ENCODE measurements at places on chromosomes 3 and 15. TPM values are rescaled to one million over a fixed set of nuclear protein-coding genes. Genes with fewer than 3 reads are reported as not detected.

DNA sequence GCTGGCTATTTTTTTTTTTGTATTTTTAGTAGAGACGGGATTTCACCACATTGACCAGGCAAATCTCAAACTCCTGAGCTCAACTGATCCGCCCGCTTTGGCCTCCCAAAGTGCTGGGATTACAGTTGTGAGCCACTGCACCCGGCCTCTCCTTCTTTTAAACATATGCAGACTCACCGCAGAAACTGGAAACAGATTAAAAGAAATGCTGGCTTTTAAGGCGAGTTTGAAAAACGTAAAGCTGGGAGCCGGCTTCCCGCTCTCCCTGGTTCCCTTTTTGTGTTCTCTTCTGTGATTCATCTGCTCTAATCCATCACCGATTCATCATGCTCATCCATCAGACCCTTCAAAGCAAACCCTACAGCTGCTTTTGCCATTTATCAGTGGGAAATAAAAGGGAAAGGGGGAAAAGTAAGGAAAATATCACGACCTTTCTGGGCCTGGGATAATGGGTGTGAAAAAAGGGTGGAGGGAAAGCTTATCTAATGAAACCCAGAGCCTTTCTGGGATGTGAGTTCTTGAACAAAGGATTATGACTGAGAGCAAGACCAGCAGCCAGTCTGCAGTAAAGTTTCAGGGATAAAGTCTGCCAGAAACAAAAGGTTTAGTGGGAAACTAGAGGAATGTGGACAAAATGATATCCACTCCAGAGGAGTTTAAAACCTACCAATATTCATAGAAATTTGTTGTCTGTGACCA, 92.3 kb upstream of the LRIG1 start:
- DNase-seq = peak; percentile 49

DNA sequence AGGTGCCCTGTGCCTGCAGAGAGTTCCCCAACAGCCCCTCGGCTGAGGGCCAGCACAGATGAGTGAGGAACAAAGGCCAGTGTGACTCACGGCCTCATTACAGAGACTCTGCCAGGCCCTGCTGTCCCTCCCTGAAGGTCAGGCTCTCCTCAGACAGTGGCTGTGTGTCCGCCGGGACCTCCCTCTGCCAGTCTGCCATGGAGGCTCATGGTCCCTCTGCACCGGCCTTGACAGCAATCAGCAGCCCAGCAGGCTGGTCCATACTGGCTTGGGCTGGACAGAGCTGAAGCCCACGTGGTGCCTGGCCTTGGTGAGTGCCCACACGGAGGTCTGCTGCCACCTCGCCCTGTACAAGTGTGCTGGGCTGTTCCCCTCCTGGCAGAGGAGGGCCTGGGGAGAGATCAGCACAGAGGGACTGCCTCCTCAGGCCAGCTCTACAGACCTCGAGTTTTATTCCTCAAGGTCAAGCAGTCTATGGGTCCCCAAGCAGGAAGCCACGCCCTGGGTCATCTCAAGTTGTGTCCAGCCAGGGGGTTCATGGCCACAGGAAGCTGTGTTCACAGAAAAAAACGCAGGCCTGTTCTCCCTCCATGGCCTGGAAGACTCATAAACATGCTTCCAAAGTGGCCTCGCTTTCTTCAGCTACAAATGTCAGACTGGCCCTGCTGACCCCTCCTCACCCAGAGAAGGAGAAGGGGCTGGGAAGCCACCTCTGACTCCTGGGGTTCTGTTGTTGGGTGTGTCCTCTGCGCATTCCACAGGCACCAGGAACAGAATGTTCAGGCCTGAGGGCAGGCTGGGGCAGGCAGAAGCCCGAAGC, 27.0 kb downstream of the SLC41A3 start:
- peak; percentile 47 for DNase-seq

The CYP8B1 gene
- polyA plus RNA-seq = not detected

GRCh38 chr3:15330031-15330596, 2.3 kb downstream of the SH3BP5 start:
- peak; percentile 56 for DNase-seq

DNA sequence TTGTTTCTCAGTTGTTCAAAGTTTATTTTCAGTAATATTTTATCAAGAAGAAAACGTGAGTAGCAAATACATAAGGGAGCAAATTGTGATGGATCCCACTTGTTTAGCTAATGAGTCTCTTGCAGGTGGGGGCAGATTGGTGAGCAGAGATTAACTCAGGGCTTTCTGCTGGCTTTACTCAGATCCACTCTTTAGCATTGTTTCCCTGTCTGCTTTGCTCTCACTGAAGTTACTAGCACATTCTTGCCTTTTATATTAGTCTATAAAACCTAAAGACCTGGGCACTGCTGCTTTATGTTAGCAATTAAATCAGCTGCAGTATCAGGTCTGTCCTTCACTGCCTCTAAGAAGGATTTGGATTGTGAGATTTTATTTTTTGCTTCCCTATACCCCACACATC, 71.5 kb downstream of the STAC start:
- DNase-seq = no peak

The RLBP1 gene
- polyA plus RNA-seq = not detected

The SCN11A gene
- 0.01 TPM for polyA plus RNA-seq

The GOLGA6A gene
- polyA plus RNA-seq = not detected

- no peak for DNase-seq
Measured at GRCh38 chr3:81041331-81041730, 720.1 kb downstream of the GBE1 start.

GRCh38 chr15:52207191-52207590, 16.0 kb upstream of the GNB5 start:
- no peak for DNase-seq

GRCh38 chr3:53880396-53881345, 1.3 kb downstream of the ACTR8 start:
- DNase-seq = peak; percentile 57

The RBMS3 gene
- polyA plus RNA-seq = 18.7 TPM

DNA sequence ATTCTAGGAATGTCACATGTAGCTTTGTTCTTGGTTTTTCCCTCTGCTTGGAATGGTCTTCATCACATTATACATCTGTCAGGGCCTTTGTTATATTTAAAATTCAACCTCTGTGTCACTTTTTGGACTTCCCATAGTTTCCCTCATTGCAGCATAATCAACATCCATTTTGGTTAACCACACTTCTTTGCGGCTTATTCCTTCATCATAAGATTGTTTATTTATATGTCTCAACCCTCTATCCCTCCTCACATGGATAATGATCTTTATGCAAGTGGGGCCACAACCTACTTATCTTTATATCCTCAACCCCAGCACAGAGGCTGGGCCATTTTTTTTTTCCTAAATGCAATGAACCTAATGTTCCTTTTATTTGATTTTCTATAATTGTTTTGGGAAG, 260.0 kb upstream of the THBS1 start:
- peak; percentile 87 for DNase-seq

DNA sequence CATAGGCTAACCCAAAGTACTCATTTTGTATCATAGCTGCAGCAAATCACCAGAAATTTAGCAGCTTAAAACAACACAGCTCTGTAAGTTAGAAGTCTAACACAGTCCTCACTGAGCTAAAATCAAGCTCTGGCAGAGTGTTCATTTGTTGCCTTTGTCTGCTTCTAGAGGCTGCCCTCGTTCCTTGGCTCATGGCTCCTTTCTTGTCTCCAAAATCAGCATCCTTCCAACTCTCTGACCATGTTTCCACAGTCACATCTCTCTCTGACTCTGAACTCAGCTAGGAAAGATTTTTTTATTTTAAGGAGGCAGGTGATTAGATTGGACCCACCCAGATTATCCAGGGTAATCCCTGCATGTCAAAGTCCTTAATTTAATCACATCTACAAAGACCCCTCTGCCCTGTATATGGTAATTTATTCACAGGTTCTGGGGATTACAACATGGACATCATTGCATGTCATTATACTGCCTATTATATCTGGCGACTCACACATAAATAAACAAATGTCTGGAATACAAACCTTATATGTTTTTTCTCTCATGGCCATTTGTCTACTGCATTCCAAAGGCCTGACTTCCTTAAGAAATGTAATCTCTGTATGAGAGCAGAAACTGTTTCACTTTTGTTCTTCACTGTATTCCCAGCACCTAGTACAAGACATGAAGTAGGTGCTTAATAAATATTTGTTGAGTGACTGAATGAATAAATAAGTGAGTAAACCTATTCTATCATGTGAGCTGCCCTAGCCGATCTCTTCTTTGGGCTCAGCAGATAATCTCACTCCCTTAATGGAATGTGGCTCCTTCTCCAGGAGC, 15.1 kb upstream of the UACA start:
- DNase-seq = peak; percentile 79

DNA sequence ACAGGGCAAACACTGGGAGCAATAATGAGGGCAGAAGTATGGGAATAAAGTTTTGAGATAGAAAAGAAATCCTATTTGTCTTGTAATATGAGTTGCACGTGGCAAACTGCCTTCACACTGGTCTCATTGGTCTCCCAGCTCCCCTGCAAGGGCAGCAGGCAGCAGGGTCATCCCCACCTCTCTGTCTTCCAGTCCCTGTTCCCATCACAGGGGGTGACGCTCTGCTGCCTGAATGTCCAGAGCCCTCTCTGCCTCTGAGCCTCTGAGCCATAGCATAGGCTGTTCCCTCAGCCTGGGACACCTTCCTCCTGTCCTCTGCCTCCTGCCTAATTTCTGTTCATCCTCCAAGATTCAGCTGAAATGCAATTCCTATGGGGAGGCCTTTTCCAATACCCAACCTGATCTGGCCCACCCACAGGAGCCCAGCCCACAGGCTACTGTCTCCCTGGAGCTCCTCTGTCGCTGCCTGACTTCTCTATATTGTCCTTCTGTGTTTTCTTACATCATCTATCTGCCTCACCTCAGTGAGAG, 12.1 kb upstream of the SKOR1 start:
- no peak for DNase-seq

DNA sequence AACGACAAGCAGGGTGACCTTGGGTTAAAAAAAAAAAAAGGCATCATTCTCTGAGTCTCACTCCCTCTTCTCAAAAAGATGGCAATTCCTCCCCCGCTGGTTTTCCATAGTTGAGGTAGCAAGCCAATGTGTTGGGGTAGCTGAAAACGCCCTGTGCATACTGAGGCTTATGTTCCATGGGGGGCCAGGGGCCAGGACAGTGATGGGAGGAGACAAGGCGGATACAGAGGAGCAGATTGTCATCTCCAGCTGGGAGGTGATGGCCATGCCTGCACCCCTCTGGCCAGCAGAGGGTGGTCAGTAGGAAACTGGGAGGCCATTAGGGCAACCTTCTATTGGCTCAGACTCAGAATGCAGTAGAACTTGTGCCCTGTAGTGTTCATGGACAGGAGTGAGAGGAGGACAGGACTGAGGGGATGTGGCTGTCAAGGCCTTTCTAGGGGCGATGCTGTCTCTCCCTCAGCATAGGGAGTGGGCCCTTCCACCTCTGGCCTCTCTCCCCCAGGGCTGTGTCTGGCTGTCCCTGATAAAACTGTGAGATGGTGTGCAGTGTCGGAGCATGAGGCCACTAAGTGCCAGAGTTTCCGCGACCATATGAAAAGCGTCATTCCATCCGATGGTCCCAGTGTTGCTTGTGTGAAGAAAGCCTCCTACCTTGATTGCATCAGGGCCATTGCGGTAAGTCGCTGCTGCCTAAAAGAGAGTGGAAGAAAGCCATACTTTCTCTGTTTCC, 1.9 kb downstream of the TF start:
- no peak for DNase-seq

- DNase-seq = peak; percentile 91
Measured at GRCh38 chr3:72347819-72348319, 500.4 kb downstream of the SHQ1 start.

DNA sequence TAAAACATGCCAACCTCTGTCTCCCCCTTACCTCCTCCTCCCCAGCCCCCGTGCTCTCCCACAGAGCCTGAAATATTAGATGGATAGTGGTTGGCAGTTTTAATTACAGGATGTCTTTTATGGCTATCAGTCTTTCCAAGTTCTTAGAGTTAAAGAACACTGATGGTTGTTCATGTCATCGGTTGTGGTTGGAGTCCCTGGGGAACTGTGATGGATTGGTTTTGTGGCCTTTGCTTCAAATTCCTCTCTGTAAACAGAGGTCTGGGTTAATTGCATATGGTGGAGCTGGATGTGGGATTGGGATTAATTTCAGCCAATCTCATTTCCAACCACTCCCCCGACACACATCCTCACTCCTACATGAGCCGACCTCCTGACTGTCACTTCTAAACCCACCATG, 164.5 kb upstream of the PROK2 start:
- DNase-seq = no peak

The ACKR2 gene
- 0.12 TPM for polyA plus RNA-seq

- no peak for DNase-seq
Measured at GRCh38 chr3:66039590-66039887, 821 bp upstream of the MAGI1 start.

The A4GNT gene
- polyA plus RNA-seq = not detected

- DNase-seq = peak; percentile 29
Measured at GRCh38 chr3:30241721-30242120, 364.7 kb upstream of the TGFBR2 start.

- DNase-seq = no peak
Measured at GRCh38 chr15:39473298-39473947, 107.5 kb upstream of the THBS1 start.

The FAM107A gene
- 0.16 TPM for polyA plus RNA-seq

The SLC6A20 gene
- not detected for polyA plus RNA-seq

GRCh38 chr15:40242601-40243000, 3.7 kb downstream of the PAK6 start:
- no peak for DNase-seq

DNA sequence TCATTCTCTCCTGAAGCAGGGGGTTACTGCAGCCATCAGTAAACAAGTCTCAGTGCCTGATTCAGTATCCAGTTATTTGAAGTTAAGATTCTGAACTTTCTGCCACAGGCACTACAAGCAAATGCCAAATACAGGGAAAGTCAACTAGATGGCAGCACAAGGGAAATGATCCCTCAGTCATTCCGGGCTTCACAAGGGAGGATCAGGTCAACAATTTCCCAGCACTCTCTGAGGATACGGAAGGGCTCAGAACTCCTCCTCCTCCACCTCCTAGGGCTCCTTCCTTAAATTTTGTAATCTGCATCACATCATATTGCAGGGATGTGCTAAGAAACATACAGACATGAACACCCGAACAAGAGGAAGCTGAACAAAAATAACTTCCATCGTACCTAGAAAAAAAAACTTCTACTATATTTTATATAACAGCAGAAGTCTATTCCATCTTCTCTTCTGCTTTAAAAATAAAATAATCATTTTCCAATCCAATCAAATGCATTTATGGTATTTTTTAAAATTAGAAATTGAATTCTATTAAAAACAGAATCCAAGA, 187.1 kb downstream of the FMN1 start:
- DNase-seq = peak; percentile 57

The CLSTN2 gene
- 1.3 TPM for polyA plus RNA-seq

- no peak for DNase-seq
Measured at GRCh38 chr3:102195198-102195948, 239.4 kb upstream of the ZPLD1 start.
